ENCODE measurements at places on chromosomes 11 and 22.

- no peak for DNase-seq
Observed at GRCh38 chr11:113531083-113531482, 55.9 kb upstream of the DRD2 start.

DNA sequence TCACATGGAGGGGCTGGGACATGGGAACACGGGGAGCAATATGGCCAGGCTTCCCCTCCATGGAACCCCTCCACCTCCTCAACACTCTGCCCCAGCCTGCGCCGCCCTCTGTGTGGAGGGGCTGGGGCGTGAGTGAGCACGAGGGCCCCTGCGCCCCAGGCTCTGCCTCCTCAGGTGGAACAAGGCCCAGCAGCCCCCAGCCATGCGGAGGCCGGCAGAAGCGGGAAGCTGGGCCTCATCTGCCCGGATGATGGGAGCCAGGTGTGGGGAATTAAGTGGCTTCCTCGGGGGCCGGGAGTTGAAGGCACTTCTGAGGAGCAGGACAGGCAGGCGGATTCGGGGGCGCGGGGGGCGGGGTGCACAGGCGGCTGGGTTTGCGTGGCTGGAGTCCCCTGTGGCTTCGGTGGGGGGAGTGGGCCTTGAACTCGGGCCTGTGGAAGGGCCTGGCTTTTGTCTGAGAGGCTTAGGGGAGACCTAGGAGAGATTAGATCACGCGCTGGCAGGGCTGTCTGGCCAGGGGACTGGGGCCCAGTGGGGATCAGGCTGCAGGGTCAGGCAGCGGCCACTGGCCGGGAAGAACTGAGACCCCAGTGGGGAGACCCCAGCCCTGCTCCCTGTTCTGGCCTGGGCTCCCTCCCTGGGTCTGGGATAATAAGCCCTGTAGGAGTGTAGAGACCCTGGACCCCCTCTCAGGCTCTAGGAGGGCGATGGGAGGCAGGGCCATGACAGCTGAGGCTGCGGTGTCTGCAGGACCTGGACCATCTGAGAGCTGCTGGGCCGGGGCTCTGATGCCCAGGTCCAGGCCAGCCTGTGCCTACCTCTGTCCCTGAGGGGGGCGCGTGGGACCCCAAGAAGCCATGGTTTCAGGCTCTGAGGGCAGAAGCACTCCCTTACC lies 13.3 kb downstream of the PRR33 start:
- no peak for DNase-seq

DNA sequence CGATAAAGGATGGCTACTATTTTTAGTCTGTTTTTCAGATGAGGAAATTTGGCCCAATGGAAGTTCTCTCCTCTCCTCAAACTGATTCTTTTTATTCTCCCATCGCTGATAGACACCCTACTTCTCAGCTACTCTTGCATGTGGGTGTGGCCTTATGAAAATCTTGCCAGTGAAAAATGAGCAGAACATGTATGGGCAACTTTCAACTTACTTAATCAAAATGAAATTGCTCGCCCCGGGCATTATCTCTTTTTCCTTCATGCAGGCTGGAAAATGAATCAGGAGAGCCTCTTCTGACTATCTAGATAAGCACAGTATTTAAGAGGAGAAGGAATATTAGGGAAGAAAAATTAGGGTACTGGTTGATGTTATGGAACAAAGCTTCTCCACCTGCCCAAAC lies 2354.7 kb upstream of the RAG2 start:
- no peak for DNase-seq

DNA sequence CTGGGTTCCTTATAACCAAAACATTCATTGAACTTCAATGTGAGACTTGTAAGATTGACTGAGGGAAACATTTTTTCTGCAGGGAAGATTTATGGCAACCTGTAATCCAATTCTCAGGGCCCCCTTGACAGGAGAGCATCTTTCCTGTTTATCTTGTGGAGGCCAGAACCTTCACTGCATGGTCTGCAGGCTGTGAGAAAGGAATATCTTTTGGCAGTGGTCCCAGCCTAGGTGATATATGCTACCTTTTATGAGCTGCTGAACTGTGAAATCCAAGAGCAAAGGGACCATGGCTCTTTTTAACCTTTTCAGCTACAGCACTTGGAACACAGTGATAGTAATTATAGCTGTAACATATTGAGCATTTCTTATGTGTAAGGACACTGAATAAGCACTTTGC lies 590.2 kb upstream of the B3GAT1 start:
- DNase-seq: no peak

GRCh38 chr22:33706100-33706499 lies 214.2 kb downstream of the LARGE1 start:
- DNase-seq: no peak

- no peak for DNase-seq
Observed at GRCh38 chr11:120285256-120285655, 39.8 kb upstream of the TLCD5 start.

DNA sequence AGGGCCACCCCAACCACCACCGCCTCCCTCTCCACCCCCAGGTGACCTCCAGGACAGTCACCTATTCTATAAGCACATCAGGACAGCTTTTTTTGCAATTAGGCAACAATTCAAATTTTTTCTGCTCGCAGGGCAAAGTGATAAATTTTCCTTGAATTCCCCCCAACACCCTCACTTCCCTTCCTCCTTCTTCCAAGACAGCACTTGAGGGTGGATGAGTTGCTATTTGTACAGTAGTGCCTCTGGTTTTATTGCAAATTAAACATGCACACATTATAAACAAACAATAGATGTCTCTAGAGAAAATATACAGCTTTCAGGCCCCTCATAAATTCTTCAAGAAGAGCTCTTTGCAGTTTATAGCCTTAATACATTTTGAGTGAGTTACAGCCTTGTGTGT lies 80.9 kb upstream of the USP47 start:
- DNase-seq: no peak

DNA sequence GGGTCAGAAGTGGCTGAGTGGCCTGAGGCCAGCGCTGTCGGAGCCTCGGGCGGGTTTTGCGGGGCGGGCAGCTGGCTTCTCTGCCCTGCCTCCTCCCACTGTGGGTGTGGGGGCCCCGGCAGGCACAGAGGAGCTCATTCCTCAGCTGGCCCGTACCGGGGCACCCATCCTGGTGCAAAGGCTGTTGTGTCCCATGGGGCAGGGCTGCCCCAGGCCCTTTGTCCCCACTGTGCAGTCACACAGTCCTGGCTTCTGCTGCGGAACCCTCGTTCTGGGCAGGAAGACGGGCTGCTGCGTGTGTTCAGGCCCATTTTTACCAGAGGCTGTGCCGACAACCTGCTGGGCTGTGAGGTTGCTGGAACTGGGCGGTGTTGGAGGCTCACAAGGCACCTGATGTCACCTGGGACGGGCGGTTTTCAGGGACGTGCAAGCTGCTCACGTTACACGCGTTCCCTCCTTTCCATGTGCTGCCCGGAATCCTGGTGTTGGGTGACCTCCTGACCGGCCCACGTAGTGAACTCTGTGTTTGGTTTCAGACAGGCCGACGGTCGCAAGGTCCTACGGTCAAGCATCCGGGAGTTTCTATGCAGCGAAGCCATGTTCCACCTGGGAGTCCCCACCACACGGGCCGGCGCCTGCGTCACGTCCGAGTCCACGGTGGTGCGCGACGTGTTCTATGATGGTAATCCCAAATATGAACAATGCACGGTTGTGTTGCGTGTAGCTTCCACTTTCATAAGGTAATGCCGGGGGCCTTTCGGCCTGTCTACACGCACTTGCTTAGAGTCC lies 5.2 kb downstream of the SELENOO start:
- DNase-seq: no peak

All from T-cell (primary cell).